ENCODE measurements at places on chromosomes 3 and 15.

- peak; percentile 25 for DNase-seq
Measured at GRCh38 chr15:27059610-27060202, 88.7 kb downstream of the GABRG3 start.

GRCh38 chr3:193665370-193665989, 72.5 kb downstream of the OPA1 start:
- no peak for DNase-seq

- no peak for DNase-seq
Measured at GRCh38 chr3:153714588-153715290, 406.5 kb upstream of the ARHGEF26 start.

DNA sequence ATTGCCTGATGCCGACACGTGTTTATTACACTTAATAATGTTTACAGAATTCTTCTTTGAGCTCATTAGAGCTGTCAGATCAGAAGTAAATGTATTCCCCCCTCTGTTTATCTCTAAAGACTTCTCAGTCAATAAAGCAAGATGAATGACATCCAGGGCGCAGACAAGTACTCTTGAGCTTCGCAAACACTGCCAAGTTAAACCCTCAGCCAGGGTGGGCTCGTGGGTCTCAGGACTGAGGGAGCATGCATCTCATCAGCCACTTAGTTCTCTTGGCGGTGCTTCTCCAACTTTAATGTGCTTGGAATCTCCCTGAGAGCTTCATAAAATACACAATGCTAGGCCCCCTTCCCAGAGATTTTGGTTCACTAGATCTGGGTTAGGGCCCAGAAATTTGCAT, 333.9 kb upstream of the THRB start:
- no peak for DNase-seq

DNA sequence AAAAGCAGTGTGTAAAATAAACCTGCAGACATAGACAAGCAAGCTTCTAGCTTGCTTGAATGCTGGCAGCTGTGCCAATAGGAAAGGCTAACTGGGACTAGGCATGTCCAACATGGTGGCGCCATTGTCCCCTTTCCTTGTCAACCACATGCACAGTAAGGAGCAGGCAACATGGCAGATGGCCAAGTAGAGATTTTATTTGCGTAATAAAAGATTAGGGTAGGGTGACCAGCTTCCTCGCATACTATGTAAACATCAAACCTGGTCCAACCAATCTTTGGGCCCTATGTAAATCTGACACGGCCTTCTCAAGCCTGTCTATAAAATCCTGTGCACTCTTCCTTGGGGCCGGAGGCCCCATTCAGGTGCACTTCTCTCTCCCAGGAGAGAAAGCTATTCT, 575.4 kb upstream of the GOLIM4 start:
- DNase-seq = no peak

GRCh38 chr3:122415104-122415744, 638 bp downstream of the WDR5B start:
- DNase-seq = no peak

GRCh38 chr15:65212097-65212496, 824 bp upstream of the CILP start:
- DNase-seq = no peak

DNA sequence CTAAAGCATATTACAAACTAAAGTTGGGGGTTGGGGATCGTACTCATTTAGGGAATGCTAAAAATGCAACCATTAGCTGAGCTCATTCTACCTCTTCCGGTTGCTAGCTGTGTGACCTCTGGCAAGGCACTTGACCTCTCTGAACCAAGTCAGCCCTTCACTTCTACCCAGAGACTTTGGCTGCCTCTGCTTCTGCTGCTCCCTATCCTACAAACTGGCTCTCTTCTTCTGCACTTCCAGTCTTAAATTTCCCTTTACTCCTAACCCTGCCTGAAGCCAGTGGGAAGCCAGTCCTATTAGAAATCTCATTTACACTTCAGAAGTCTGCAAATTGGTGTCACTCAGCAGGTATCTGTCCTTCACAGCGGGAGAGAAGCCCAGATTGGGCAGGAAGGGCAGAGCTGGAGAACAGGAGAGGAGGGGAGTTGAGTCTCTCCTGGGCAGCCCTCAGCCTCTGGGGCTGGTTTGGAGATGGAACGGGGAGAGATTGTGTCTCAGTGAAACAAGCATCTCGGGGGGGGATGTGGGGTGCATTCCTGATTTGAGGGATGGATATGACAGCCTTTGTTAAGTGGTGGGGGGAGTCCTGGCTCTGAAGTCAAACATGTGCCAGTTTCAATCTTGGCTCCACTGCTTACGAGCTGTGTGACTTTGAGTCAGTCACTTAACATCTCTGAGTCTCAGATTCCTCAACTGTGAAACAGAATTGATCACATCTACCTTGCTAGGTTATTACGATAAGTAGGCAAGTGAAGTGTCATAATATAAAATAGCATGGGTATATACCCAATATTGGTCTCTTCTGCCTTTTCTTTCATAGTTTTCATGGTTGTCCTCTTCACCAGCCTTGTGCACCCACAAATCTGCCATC, 7.8 kb upstream of the AEN start:
- no peak for DNase-seq

DNA sequence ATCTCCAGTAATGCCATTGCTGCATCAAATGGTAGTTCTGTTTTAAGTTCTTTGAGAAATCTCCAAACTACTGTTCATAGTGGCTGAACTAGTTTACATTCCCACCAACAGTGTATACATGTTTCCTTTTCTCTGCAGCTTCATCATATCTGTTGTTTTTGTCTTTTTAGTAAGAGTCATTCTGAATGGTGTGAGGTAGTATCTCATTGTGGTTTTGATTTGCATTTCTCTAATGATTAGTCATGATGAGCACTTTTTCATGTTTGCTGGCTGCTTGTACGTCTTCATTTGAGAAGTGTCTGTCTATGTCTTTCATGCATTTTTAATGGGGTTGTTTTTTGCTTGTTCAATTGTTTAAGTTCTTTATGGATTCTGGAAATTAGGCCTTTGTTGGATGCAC, 10.2 kb upstream of the GCSAM start:
- DNase-seq = no peak

DNA sequence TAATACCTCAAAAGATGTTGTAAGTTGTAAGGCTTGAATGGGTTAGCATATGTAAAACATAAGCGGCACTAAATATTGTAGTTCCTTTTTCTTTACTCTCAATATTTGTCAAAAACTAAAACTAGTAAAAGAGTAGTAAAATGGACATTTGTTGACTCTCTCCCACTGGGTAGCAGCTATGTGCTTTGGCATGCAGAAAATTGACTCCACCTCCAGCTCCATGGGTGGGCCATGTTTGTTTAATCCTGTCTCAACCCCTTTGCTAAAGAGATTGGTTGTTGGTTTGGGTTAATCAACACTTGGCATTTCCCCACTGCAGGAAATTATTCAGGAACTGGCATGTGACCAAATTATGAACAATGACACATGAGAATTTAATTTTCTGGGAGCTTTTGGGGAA, 114.8 kb downstream of the EOMES start:
- no peak for DNase-seq

- DNase-seq = no peak
Measured at GRCh38 chr3:186530415-186530814, 13.8 kb downstream of the CRYGS start.

GRCh38 chr15:63233667-63234423, 43.6 kb upstream of the APH1B start:
- no peak for DNase-seq

GRCh38 chr3:7382293-7383010, 521.5 kb downstream of the GRM7 start:
- DNase-seq = no peak

DNA sequence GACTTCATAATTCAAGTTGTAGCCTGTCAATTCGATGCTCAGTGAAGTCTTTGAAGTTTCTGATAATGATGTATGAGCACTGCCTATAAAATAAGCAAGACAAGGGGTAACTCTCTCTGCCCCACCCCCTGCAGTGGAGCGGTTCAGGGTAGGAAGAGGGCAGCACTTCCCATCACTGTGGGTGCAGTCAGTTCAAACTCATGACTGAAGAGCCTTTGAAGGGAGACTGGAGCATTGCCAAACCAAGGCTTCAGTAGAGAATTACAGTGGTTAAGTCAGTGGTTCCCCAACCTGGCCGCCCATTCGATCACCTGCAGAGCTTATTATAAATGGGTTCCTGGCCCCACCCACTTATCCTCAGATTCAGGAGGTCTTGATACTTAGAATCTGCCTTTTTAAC, 190.6 kb downstream of the SHQ1 start:
- DNase-seq = no peak

DNA sequence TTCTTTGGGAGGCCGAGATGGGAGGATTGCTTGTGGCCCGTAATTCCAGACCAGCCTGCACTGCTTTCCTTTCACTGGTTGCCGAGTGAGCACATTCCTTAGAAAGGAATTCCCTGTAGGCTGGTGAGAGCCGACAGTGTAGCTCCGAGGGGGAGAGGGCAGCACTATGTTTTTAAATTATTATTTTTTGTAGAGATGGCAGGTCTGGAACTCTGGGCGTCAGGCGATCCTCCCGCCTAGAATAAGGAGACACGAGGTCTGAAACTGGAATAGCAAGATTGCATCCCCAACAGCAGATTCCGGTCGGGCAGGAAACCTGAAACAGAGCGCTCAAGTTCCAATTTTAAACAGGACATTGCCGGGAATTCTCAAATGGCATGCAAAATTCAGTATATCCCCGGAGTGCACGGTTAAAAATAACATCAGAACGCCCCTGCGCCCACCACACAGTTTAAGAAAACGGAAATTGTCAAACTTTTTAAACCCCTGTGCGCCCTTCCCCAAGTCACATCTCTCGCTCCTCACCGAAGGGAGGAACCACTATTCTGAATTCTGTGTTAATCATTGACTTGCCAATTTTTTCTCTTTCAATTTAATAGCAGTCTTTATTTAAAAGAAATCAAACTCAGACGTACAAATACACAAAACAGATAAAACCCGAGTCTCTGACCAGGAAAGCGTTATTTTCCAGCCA, 643 bp upstream of the RNU5B-1 start:
- DNase-seq = no peak

DNA sequence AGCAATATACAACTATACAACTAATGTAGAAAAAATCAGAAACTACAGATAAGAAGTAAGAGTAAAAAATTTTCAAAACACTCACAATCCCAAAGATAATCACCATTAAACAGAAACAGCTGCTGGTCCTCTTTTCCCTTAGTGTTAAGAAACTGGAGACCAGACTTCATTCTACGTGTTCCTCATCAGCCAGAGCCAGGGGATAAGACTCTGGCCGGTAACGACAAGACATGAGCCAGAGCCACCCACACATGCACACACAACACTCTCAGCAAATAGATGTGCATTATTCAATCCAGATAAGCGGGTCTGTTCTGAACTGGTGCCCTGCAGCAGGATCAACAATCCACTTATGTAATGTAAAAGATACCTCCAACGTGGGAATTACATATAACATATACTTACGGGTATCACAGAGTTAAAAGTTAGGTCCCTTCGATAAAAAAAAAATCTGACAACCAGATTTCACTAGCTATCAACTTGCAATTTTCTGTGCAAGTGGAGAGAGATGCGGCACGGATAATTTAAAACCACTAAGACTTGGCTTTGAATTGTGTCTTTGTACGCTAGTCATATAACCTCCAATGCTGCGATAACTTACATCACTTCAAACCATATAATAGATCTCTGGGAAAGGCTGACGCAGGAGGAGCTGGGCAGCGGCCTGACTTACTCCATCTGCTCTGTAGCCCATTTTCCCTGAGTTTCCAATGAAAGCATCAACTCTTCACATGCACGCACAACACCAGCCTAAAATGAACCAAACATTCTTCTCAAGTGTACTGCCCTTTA, 17.8 kb downstream of the PRICKLE2 start:
- no peak for DNase-seq

DNA sequence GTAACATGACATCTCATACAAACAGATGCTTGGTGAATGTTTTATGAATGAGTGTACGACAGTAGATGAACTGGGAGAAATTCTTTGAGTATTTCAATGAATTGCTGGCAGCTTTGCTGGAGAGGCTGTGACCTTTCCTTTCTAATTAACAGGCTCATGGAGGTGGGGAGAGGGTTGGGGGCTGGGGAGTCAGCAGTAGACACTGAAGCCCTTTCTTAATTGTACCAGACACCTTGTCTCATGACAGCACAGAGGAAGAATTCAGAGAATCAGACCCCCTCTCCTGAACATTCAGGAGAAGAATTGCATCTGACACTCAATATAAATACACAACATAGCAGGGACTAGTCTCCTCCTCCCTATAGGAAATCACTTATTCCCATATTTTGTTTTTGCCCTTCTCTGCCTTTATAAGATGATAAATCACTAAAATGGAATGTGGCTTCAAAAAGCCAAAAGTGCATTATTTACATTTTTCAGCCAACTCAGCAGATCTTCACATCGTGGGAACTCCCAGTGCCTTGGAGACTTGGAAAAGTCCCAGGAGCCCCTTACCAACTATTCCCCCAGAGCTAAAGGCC, 66.2 kb upstream of the TPM1 start:
- DNase-seq = no peak

DNA sequence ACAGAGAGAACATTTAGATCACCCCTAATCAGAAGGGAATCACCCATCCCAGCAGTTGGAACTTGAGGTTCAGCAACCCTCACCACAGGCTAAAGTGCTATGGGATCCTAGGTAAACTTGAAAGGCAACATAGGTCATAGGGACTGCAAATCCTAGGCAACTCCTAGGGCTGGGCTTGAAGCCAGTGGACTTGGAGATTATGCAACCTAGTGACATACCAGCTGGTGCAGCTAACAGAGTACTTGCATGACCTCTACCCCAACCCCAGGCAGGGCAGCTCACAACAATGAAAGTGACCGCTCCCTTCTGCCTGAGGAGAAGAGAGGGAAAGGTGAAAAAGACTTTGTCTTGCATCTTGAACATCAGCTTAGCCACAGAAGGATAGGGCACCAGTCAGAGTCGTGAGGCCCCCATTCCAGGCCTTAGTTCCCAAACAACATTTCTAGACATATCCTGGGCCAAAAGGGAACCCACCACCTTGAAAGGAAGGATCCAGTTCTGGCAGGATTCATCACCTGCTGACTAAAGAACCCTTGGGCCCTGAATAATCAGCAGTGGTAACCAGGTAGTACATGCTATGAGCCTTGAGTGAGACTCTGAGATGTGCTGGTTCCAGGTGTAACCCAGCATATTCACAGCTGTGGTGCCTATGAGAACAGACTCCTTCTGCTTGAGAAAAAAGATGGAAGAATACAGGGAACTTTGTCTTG, 37.6 kb upstream of the FBN1 start:
- DNase-seq = no peak

DNA sequence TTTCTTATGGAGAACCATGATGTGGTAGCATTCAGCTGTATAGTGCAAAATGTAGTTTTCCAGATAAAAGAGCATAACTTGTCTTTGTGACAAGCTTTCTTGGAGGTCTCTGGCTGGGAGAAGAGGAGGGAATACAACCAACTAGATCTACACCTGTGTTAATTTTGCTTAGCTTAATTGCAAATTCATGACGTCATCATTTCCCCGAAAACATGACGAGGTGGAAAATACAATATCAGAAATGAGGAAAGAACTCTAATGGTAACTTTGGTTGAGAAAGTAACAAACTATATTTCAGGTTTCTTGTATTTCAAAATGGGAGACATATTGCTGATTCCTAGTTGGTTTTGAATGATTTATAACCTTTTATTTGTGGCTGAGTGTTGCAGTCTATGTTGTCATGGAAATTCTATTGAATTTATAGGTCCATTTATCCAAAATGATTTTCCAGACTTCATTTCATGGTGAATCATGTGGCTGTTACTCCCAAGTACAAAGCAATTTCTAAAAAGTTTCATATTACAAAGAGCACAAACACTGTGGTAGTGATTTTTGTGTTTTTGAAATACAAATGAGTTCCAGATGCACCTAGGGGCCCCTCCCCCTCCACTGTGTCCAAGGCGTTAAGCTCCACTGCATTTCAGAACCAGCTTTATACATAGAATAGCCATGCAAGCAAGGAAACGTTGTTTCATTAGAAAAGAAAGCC, 307.2 kb downstream of the FEZF2 start:
- no peak for DNase-seq

- DNase-seq = no peak
Measured at GRCh38 chr15:88393719-88394519, 73.3 kb downstream of the MRPL46 start.

Measured in progenitor cell of endocrine pancreas (in vitro differentiated cells).